ENCODE measurements at places on chromosomes 7 and 10.

- DNase-seq, result no peak
Measured at GRCh38 chr7:45721686-45722598, 147.8 kb downstream of the ADCY1 start.

- no peak for DNase-seq
Measured at GRCh38 chr7:3911685-3912084, 610.6 kb downstream of the SDK1 start.

DNA sequence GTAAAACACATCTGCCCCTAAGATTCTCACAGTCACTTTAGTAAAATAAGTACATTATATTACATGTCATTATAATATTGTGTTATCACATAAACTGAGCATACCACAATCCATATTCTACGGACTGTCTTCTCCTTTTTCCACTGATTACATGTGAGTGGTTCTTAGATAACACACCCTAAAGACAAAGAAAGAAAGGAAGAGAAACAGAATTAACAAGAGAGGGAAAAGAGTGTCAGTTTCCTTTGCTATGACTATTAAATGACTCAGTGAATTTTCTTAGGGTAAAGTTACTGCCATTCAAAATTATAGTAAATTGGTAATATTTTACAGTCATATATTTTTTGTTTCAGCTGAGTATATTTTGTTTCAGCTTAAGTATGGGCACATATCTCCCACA is 268.3 kb downstream of the TWIST1 start:
- no peak for DNase-seq

- DNase-seq, result no peak
Measured at GRCh38 chr7:78264105-78264504, 465.5 kb downstream of the PHTF2 start.

GRCh38 chr7:158651968-158652565 is 52.5 kb downstream of the NCAPG2 start:
- no peak for DNase-seq

GRCh38 chr10:124091646-124092249 is 1.6 kb downstream of the CHST15 start:
- DNase-seq, result no peak

GRCh38 chr7:47480576-47481538 is 101.1 kb downstream of the TNS3 start:
- DNase-seq, result peak; percentile 92

DNA sequence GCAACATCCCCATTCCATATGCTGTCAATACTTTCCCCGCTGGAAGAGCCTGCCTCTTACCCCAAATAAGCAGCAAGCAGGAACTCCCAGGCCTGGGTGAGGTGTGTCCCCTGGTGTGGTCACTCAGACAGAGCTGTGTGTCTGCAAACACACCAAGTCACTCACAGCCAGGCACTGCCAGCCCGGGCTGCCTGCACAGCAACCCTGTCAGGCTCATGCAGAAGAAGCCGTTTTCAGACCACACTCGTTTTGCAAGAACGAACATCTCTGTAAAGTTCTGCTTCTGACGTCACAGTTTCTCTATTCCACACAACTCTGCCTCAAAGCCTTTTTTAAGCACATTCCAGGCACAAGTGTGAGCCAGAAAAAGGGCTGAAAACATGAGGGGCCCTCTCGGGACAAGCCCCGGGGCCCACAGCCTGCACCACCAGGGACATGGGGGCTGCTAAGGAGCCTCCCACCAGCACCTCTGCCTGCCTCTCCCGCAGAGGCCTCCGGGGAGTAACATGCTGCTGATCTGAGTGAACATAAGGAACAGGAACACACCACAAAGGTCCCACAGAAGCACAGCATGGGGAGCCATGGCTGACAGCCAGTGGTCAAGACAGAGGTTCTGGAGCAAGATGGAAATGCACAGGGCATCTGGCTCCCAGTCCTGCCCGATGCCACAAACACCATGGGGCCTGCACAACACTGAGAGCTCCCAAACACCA is 11.4 kb downstream of the PTPRN2 start:
- no peak for DNase-seq

DNA sequence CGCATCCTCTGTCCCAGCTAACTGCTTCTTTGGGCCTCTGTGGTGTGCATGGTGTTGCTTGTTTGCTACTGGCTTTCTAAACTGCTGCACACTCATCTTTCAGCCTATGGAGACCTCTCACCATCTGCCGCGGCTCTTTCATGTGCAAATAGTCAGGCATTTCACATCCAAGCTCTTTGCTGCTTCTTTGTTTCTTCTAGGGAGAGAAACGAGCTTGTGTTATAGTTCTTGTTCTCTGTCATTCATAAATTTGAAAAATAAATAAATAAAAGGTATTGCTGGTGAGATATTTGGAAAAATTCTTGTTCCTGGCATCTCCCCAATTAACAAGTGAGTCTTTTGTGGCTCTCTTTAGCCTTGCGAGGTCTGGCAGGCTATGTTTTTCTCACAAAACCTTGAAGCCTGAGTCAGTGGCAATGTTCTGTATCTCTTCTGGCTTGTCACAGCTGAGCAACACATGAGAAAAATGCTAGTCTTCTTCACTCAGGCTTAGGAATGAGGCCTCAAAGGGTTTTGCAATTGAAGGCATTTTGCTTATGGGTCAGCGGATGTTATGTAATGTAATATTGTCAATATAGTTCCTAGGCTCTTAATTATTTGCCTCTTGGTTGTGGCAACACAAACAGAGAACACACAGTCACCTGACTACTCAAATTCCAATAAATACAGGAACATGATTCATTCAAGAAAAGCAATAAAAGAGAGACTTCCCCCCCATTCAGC is 274.0 kb downstream of the FRMD4A start:
- peak; percentile 38 for DNase-seq

DNA sequence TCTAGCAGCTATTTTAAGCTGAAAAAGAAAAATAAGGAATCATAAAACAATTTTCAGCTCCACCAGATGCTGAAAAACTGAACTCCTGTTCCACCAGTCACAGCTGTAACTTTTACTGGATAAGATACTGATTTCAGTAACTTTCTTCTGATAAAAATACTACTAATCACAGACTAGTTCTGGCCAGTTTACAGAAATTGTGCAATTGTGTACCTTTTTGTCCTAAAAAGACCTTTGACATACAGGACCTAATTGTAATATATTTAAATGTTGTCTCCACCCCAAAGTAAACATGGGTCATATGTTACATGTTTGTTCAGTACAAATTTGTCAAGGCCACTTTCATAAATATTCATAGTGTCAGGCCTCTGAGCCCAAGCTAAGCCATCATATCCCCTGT is 27.1 kb upstream of the PIP start:
- no peak for DNase-seq

- no peak for DNase-seq
Measured at GRCh38 chr10:130958003-130958402, 353.5 kb downstream of the TCERG1L start.

DNA sequence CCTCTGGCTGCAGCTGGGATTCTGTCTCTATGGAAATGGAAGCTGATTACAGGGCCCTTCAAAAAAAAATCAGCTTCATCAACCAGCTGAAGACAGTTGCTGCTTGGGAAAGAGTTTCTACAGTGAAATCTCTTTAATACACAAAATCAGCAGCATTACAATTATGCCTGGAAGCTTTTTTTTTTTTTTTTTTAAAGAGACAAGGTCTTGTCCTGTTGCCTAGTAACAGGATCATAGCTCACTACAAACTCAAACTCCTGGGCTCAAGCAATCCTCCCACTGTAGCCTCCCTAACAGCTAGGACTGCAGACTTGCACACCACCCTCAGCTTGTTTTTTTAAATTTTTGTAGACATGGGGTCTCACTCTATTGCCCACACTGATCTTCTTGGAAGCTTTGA is 94.5 kb downstream of the OR13A1 start:
- no peak for DNase-seq

DNA sequence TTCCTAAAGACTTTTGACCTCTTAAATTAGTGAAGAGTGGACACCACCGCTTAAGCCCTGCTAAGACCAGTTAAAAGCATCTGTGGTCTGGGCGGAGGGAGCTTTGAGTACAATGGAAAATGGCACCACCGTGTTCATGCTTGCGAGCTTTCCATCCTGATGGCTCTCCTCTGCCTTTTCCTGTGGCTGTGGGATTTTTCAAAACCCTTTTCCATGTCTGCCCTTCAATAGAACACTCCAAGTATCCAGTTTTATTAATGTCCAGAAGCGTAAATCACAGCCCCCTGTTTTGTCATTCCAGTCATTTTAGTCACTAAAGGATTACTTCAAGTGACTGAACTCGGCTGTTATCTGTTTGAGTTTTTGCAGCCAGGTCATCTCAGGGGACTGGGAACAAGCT is 181.8 kb downstream of the MGMT start:
- DNase-seq, result no peak

- no peak for DNase-seq
Measured at GRCh38 chr10:77746047-77746707, 108.6 kb upstream of the KCNMA1 start.

GRCh38 chr7:95608359-95609173 is 12.2 kb upstream of the PDK4 start:
- DNase-seq, result peak; percentile 47

GRCh38 chr7:142327628-142328405 is 70.0 kb upstream of the PRSS58 start:
- no peak for DNase-seq

GRCh38 chr7:69814421-69814962 is 216.2 kb downstream of the AUTS2 start:
- peak; percentile 33 for DNase-seq

DNA sequence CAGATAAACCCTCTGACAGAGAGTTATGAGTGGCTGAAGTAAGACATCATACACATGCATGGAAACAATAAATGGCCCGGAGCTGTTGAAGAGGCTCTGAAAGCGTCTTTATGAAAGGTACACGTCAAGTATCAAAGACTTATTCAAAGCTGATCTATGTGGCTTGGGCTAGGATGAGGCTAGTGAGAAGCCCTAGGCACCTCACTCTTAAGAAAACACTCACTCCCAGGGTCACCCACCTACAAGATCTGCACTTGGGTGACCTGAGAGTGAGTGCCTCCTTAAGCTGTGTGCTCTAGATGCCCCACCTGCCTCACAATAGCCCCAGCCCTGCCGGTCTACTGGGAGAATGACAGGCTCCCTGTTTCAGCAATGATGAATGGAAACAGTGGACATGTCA is 1.1 kb upstream of the GIMAP1 start:
- no peak for DNase-seq

- DNase-seq, result no peak
Measured at GRCh38 chr10:31197886-31198285, 121.1 kb upstream of the ZEB1 start.

DNA sequence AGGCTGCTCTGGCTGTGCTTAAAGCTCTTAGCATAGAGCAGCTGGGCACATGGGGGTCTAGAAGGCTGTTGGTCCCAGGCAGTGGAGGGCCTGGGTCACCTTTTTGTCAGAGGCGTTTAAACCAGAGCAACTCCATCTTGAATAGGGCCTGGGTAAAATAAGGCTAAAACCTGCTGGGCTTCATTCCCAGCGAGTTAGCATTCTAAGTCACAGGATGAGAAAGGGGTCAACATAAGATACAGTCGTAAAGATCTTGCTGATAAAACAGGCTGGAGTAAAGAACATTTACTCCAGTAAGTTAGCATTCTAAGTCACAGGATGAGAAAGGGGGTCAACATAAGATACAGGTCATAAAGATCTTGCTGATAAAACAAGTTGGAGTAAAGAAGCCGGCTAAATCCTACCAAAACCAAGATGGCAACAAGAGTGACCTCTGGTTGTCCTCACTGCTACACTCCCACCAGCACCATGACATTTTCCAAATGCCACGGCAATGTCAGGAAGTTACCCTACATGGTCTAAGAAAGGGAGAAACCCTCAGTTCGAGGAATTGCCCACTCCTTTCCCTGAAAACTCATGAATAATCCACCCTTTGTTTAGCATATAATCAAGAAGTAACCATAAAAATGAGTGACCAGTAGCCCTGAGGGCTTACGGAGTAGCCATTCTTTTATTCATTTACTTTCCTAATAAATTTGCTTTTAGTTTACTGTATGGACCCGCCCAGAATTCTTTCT is 96.8 kb upstream of the PCBD1 start:
- DNase-seq, result no peak

GRCh38 chr7:34844936-34845665 is 187.1 kb downstream of the NPSR1 start:
- DNase-seq, result peak; percentile 52

- DNase-seq, result no peak
Measured at GRCh38 chr10:101351017-101351416, 2.9 kb upstream of the BTRC start.

DNA sequence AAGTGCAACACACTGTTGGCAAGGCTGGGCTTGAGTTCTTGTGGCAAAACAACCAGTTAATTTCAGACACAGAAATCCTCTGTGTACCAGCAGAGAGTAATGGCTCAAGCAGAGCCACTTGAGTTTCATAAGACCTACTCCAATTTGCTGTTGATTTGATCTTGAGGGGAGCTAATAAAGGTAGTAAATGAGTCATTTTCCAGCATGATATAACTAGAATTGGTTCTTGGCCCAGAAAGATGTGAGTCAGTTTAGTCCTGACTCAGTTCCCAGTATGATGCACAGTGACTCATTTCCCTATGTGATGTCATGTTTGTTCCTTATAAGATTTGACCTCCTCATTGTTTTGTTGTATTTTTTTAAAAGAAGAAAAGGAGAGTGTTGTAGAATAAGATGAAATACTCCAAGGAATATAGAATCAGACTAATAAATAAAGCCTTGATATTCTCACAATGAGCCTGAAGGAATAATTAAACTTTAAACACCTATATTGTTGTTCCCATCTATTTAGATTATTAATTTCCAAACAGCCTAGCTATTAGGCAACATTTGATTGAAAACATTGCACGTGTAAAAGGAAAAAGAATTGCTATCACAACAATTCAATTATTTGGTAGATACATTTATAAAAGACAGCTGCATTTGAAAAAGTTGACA is 186.2 kb downstream of the REEP3 start:
- DNase-seq, result no peak

DNA sequence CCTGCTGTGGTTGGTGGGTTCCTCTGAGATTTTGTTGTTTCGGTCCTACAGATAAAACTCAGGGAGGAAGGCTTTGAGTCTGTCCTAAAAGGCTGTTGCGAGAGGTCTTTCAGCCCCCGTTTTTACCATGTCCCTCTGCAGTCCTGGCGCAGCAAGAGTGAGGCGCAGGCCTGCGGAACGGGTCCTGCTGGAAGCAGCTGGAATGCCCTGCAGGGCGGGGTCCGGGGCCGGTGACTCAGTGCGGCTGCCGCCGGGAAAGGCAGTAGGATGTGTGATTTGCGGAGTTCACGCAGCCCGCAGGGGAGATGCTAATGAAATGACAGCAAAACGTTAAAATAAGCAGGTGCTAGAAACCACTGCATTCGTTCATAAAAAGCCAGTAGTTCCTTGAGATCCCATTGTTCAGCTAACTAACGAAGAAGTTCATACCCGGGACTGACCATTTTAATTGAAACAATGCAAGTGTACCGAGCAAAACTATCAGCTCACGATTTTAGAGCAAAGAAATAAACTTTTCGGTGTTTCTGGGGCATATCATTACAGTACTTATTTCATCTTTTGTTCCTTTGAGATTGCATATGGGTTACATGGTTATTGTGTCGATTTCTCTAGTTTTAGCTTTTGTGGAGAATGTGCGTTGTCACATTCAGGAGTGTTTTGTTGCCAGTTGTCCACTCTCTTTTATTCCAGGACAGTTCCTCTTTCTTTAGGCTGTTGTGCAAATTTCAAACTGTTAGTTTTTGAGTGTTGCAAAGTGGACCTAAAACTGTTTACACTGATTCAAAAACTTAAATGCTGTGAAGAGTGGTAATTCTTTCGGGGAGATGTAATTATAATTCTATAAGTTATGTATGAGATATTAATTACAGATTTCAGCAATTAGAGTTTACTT is 783 bp downstream of the ANLN start:
- DNase-seq, result peak; percentile 85

Measured in NT2/D1 (cell line).